Renal cortical epithelial cell (primary cell): ENCODE measurements at places on chromosomes 2 and 18. TPM values are rescaled to one million over a fixed set of nuclear protein-coding genes. Genes with fewer than 3 reads are reported as not detected.

The C2orf66 gene
- total RNA-seq = 0.35 TPM in 1 of 2 replicates, not detected in the other

The VWC2L gene
- 0.15 TPM in 1 of 2 replicates, not detected in the other for total RNA-seq

The EIF2B4 gene
- 26.9 and 27.8 TPM in 2 replicates for total RNA-seq

The SPP2 gene
- total RNA-seq = not detected in 2 replicates
